ENCODE measurements at places on chromosomes 13 and 19. TPM values are rescaled to one million over a fixed set of nuclear protein-coding genes. Genes with fewer than 3 reads are reported as not detected.
A peak's percentile ranks its signal among the peaks of the same experiment; 100 is the strongest.

DNA sequence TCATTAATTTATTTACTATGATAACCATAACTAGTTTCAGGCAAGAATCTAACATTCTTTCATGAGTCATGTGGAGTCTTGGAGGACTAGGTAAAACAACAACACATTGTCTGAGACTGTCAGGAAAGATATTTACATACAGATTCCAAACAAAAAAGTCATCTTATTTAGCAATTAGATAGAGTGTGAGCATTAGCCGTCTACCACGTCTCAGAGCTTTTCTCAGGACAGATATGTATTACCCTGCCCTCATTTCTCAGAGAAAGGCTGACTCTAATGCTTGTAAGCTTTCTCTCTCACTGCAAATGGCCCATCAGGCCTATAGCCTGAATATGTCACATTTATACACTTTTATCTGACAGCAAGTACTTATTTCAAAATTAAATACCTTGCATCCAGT lies 312.1 kb upstream of the PCDH20 start:
- DNase-seq: no peak

- no peak for DNase-seq
These were observed 85.2 kb downstream of the LRRC63 start for GRCh38 chr13:46296921-46297320.

DNA sequence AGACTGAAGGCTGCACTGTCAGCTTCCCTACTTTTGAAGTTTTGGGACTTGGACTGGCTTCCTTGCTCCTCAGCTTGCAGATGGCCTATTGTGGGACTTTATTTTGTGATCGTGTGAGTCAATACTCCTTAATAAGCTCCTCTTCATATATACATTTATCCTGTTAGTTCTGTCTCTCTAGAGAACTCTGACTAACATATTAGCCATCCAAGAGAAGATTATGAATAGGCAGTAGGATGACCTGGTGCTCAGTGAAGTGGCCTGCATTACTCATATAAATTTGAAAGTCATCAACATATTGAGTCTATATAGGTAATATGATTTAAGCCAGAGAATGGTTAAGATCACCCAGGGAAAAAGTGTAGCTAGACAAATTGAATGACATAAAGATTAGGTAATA lies 136.3 kb upstream of the UFM1 start:
- no peak for DNase-seq

DNA sequence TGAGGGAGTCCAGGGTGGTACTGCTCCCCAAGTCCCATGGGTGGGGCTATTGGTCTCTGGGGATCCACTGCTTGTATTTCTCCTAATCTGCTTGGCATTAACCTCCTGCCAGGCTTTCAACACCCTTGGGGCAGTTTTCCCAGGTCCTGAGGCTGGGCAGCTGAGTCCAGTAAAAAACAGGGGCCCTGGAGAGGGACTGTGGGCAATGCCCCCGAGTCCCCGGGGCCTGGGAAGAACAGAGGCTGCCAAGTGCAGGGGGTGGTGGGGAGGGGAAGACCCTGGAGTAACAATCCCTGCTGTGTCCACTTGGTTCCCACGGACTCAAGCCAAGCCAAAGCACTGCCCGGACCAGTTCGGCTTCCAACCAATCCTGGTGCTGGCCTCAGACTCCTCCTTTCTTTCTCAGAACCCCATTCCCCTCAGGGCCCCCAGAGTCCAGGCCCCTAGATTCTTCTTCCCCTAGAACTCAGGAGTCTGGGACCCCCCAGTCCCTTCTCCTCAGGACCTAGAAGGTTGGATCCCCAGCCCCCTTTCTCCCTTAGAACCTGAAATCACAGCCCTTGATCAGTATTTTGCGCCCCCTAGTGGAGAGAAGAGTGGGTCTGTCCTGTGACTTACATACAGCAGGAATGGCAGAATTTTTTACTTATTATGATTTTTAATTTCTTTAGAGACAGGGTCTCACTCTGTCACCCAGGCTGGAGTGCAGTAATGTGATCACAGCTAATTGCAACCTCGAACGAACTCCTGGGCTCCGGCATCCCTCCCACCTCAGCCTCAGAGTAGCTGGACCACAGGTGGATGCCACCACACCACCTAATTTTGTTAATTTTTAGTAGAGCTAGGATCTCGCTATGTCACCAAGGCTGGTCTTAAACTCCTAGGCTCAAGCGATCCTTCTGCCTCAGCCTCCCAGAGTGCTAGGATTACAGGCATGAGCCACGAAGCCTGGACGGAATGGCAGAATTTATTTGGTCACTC lies 3.7 kb upstream of the CLPTM1 start:
- DNase-seq: peak; percentile 41

The ZNF829 gene
- 2.6 TPM for total RNA-seq

The CACNG8 gene
- total RNA-seq: not detected
